ENCODE measurements at places on chromosomes 12 and 14.

- no peak for DNase-seq
Observed at GRCh38 chr12:55972911-55973598, 823 bp upstream of the RAB5B start.

DNA sequence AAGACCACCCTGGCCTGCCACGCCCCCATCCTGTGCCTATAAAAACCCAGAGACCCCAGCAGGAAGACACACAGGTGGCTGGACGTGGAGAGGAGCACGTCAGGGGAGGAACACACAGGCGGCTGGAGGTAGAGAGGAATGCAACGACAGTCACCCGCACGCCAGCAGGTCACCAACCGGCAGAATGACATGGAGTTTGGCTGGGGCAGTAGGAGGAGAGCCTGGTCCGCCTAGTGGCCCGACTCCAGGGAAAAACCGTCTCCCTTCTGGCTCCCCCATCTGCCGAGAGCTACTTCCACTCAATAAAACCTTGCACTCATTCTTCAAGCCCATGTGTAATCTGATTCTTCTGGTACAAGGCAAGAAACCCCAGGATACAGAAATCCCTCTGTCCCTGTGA, 62.7 kb upstream of the KCNH3 start:
- no peak for DNase-seq

DNA sequence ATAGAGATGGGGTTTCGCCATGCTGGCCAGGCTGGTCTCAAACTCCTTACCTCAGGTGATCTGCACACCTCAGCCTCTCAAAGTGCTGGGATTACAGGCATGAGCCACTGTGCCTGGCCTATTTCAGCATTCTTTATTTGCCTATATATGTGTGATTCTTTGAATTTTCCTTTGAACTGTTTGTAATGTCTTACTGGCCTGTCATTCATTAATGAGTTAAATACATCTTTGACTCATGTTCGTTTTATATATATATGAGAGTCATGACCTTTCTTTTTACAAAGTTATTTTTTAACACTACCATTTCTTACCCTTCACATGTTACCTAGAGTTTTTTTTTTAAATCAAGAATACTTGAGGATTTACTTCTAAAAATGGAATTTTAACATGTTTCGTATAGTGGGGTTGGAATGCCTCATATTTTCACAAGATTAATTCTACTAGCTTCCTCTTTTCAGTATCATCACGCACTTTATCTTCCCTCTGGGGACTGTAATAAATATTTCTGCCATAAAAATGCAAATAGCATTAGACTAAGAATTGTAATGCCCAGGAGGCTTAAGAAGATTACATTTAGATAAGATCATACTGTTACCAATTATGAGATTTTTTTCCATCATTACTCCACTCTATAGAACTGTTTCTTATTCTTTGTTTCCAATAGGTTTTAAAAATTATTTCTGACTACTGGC, 66.7 kb downstream of the NTN4 start:
- no peak for DNase-seq

GRCh38 chr12:111121840-111122239, 201.5 kb upstream of the MYL2 start:
- DNase-seq, result no peak

DNA sequence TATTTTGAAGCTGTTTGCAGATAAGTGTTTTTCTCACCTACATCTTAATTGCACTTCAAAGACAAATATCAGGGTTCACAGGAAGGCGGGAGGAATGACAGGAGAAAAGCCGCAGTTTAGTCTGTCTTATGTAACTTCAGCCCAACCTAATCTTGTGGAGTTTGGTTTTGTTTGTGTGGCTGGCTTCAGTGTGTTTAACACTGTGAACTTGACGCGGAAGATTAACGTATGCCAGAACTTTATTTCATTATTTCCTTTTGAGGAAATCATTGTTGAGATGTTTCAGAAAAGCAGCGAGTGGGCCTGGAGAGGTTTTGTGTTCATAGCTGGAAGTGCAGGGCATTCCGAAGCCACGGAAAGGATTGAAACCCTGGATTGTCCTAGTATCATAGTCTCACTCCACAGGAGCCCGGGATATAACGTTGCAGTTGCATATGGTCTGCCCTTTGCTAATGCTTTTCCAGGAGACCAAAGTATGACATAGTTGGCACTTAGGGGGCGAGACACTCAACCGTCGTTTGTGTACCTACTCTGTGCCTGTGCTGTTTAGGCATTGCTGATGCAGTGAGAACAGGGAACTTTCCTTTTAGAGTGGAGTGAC, 2.0 kb downstream of the PELI2 start:
- DNase-seq, result no peak

DNA sequence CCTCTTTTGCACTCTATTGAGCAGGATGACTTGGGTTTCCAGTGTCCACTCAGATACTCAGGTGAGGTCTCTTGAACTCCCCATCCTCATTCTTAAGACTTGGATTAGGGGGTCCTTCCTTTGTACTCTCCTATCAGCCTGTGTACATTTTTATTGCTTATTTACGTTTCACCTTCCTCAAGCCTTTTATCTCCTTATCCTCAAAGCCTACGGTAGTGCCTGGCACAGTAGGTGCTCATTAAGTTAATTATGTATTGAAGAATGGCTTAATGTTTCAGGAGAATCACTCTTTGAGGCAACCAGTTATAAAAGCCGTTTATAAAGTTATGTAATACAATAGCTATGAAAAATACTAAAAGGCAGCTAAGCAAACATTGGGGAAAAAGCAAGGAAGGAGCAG, 315.7 kb downstream of the NPAS3 start:
- no peak for DNase-seq

- no peak for DNase-seq
Observed at GRCh38 chr12:42213023-42213422, 25.0 kb downstream of the YAF2 start.

- no peak for DNase-seq
Observed at GRCh38 chr12:4278329-4279197, 5.0 kb downstream of the CCND2 start.

DNA sequence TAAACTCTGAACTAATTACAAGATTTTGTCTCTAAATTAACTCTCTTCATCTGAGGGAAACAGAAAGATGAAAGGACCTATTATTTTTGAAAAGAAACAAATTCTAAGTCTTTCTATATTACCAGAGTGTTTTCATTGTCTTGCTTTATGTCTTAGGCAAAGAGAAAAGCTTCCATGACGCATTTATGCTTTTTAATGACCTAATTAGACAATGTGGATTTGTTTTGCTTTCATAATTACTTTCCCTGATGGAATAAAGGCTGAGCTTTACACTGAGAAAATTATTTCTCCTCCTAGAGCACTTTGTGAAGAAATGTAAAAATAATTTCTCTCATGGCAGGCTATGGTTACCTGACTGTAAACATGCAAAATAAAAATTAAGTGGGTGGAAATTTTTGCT, 138.0 kb upstream of the SLCO1C1 start:
- DNase-seq, result no peak

- no peak for DNase-seq
Observed at GRCh38 chr12:3727877-3728632, 24.9 kb downstream of the CRACR2A start.

GRCh38 chr14:71498212-71498611, 434.0 kb upstream of the RGS6 start:
- no peak for DNase-seq

GRCh38 chr12:88834226-88834625, 254.0 kb upstream of the KITLG start:
- DNase-seq, result no peak

GRCh38 chr14:39641224-39641623, 209.0 kb upstream of the FBXO33 start:
- DNase-seq, result no peak

DNA sequence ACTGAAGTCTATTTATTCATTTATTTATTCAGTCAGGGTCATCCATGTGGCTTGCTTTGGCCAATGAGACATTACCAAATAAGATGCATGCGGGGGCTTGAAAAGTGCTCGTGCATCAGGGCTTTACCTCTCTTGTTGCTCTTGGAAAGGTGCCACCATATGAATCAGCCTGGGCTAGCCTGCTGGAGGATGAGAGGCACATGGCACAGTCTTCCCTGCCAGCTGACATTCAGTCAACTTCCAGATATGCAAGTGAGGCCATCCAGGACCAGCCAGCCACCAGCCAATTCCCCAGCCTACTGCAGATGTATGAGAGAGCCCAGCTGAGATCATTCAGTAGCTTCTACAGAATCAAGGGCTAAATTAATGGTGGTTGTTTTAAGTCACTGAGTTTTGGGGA, 105.2 kb upstream of the RPH3A start:
- no peak for DNase-seq

- no peak for DNase-seq
Observed at GRCh38 chr12:110042264-110042663, 6.1 kb downstream of the C12orf76 start.

GRCh38 chr12:51028126-51028812, 2.1 kb upstream of the SLC11A2 start:
- DNase-seq, result no peak

DNA sequence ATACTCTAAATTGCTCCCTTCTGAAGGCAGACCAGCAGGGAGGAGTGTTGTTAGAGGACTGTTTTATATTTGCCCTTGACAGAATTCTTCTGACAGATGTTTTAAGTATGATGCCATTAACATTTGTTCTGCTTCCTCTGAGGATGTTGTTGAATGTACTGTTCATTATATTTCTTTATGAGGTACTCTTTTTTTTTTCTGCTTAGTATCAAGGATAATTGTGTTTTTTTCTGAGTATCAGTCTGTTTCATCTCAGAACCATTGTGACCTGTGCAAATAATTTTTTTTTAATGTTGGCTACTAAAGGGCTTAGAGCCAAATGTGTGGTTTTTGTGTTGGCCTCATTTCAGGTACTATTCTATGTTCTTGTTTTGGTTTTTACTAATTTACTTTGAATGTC, 10.6 kb downstream of the METAP2 start:
- no peak for DNase-seq

GRCh38 chr14:22407033-22407432, 182.0 kb downstream of the DAD1 start:
- DNase-seq, result no peak

DNA sequence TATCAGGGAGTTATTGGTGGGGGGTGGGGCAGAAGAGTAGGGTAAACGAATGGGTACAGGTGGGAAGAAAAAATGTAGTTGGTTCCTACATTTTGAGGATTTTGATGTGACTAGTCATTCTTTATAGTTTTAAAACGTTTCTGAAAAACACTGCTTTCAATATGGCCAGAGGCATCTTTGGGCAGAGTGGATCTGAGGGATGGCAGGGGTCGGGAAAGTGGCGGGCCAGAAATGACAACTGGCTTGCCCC, 527 bp upstream of the ATP23 start:
- no peak for DNase-seq

- DNase-seq, result no peak
Observed at GRCh38 chr12:115260762-115261675, 577.0 kb upstream of the TBX3 start.

DNA sequence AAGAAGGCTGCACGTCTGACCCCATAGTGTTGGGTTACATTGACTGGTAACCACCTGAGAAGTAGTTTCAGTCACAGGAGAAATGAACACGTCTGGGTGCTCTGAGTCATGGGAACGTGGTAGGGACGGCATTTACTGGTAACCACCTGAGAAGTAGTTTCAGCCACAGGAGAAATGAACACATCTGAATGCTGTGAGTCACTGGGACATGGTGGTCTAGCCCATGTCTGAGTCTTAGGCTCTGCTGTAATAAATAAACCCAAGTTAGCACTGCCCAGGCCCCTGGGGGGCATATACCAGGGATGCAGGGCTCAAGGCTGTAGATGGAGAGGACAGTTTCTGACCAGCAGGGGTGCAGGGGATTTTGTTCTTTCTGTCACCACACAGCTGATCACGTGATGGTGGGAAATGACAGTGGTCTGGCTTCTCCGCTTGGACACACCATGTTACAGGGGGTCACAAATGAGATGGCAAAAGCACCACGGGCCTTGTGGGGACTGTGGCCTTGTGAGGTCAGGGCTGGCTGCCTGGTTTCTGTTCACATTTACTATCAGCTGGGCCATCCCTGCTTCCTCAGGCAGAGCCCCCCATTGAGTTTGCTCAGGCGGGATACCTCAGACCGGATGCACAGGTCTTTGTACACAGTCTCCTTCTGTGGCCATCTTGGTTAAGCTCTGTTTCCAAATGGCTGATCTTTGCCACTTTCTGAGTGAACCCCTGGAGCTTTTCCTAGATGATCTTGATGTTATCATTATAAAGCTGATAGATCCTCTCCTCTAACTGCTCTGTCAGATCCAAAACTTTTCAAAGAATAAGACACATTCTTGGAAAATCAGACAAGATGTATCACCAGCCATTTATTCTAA, 9.8 kb upstream of the C12orf42 start:
- no peak for DNase-seq

GRCh38 chr14:76941946-76942805, 86.3 kb downstream of the IRF2BPL start:
- DNase-seq, result no peak

GRCh38 chr12:44240186-44240585, 404.3 kb downstream of the TMEM117 start:
- DNase-seq, result no peak

DNA sequence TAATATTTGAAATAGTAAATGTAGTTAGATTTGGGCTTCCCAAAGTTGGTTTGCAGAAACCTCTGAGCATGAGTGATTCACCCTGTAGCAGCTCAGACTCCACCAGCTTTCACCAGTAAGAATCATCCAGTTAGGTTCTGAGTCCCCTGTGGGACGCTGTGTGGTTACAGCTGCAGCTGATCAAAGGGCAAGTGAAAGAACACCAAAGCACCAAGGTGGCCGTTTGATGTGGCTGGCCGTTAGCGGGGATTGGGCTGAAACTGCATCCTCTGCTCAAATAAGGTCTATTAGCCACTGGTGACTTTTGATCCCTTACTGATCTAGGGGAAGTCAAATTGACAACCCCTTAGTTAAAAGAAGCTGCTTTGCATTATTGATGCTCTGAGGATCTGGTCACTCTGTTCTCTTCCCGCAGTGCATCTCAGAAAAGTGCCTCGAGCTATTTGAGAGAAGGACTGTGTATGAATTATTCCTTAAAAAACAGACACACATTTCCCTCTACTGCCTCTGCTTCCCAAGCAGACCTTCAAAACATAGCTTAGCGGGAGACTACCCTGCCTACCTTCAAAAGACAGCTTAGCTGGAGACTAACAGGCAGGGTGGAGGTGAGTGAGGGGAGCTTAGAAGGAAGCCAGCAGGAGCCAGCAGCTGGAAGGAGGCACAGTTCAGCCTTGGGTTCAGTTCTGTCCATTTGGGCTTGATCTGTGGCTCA, 3.7 kb downstream of the ABHD12B start:
- peak; percentile 12 for DNase-seq

DNA sequence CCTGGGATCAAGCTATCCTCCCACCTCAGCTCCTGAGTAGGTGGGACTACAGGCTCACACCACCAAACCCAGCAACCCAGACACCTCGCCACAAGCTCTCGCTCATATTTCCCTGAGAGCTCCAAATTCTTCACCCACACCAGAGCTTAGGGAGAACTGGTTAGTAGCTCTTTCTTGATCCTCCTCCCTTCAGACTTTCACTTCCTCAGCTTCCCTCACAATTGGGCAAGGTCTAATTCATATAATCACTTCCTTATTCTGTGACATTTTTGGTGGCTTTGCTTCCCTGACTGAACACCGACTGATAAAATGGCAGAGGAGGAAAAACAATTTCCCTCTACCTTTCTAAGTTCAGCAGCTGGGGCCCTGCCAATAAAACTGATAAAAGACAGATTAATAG, 88.5 kb downstream of the GXYLT1 start:
- no peak for DNase-seq

- DNase-seq, result no peak
Observed at GRCh38 chr14:24238123-24238522, 4.3 kb downstream of the TINF2 start.

All from stimulated activated CD8-positive, alpha-beta memory T cell treated with anti-CD3 and anti-CD28 coated beads, Interleukin-4, amount 100 ng/mL, for 1 hour (primary cell).